ENCODE measurements at places on chromosomes 7 and 10.
A peak's percentile ranks its signal among the peaks of the same experiment; 100 is the strongest.

- no peak for DNase-seq
Observed at GRCh38 chr7:151968357-151968756, 12.1 kb downstream of the GALNTL5 start.

GRCh38 chr7:92755680-92756079 is 80.7 kb downstream of the CDK6 start:
- DNase-seq: no peak

DNA sequence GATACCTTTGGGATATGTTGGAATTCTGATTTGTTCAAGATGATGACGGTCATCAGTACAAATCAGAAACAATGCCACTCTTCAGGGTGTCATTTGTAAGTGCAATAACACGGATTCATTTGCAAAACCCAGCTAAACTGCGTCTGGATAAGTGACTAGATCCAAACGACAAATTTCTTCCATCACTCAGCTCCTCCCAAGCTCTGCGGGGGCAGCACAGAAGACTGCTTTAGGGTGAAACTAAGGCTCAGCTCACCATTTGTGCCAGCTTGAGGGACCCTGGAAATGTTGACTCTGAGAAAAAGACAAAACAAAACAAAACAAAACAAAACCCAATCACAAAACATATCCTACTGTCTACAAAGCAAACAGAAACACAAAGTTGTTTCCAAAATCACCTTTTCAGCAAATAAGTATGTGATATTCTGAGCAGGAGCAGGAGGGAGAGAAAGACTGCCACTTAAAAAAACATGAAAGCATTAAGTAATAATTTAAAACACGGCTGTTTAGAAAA is 8.0 kb downstream of the EVX1 start:
- DNase-seq: no peak

DNA sequence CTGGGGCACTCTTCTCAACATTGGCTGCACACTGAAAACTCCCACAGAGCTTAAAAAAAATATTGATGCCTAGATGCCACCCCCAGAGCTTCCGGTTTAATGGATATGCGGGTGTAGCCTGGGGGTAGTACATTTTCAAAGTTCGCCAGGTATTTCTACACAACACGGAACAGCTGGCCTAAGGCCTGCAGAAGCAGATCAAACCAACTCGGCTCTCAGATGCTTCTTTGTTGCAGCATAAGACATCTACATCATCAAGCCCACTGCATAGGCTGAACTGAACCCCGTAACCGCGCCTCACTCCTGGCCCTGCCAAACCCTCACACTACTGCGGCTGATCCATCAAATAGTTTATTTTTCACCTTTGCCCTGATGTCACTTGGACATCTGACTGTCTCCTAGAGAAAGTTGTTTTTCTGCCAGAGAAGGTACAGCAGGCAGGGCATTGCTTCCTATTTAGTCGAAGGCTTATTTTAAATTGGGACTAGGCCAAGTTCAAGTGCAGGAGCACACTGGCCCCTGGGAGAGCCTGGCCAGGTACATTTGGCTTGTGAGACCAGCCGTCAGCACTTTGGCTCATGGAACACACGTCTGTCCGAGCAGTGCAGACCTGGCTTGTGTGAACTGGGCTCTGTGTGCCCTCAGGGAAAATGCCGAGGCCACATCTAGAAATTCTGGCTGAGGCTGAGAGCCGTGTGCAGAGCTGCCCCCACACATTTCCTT is 113.3 kb downstream of the TACC2 start:
- no peak for DNase-seq

DNA sequence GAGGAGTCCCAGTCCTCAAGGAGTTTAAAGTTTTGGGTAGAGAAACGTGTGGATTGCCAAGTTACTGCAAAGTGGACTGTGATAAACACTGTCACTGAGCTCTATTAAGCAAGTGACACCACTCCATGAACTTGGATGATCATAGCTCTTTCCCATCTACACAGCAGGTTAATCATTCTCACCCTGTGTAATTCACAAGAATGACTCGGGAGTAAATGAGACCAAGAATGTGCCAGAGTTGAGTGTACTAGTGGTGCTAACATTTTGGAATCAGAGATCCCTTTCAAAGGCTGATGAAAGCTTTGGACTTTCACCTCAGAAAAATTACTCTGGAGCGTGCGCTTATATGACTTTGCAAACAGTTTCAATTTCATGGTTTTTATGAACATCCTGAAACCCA is 80.8 kb downstream of the RBM20 start:
- DNase-seq: no peak

DNA sequence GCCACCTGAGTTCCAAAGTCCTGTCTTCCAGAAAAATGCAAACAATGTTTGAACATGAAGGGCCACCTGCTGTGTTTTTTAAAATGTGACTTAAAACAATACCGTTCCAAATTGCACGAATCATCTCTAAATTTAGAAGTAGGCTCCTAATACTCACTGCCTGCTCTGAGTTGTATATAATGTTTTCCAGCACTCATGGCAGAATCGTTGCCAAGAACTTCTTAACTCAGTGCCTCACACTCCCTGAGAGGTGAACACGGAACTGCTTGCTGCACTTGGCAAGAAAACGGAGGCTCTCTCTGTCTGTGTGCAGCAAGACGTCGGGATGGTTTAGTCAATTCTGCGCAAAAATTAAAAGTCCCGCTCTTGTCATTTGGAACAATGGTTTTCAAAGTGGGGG is 757.3 kb upstream of the AUTS2 start:
- no peak for DNase-seq

GRCh38 chr10:21340331-21340730 is 185.2 kb downstream of the SKIDA1 start:
- DNase-seq: no peak

- no peak for DNase-seq
Observed at GRCh38 chr7:50768485-50769474, 13.9 kb downstream of the GRB10 start.

DNA sequence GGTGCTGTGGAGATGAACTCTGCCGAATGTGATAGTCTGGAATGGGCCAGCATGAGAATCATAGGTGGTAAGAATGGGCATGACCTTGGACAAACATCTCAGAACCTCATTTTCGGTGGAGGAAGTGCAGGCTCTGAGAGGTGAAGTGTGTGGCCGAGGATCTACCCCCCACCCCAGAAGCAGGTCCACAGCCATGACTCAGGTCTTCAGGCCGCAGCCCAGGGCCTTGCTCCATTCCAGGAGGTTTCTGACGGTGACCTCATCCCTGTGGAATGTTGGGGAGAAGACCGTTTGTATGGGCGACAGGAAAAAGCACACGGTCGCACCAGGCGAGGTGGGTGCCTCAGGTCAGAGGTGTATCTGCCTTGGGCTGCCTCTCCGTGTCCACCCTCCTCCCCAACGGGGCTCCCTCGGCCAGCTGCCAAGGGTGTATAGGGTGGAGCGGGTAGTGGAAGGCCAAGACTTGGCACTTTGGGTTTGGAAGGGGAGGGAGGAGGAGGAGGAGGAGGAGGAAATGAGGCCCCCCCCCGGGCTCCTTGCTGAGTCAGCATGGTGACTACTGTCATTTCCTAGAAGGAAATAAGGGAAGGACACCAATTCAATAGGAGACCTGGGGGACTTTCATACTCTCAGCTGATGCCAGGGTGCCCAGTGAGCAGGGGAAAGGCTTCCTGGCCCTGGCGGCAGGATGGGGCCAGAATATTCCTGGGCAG is 168.0 kb upstream of the RHEB start:
- no peak for DNase-seq

DNA sequence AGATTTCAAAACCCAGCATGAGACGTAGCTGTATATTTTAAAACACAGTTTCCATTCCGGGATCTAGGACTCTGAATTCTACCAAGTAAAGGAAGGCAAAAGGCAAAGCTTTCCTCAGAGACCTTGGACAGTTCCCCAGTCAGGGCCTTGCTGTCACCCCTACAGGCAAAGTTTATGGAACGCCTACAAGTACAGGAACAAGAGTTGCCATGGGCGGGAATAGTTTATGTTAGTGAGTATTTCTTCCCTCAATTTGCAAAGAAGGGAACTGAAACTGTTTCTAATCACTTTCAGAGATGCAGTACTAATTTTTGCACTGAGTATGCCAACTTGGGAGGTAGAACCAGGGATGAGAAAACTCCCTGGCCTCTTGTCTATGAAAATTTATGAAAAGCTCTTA is 68.2 kb upstream of the LRGUK start:
- peak; percentile 41 for DNase-seq

- peak; percentile 25 for DNase-seq
Observed at GRCh38 chr7:149846436-149847046, 8.4 kb downstream of the ZNF862 start.

DNA sequence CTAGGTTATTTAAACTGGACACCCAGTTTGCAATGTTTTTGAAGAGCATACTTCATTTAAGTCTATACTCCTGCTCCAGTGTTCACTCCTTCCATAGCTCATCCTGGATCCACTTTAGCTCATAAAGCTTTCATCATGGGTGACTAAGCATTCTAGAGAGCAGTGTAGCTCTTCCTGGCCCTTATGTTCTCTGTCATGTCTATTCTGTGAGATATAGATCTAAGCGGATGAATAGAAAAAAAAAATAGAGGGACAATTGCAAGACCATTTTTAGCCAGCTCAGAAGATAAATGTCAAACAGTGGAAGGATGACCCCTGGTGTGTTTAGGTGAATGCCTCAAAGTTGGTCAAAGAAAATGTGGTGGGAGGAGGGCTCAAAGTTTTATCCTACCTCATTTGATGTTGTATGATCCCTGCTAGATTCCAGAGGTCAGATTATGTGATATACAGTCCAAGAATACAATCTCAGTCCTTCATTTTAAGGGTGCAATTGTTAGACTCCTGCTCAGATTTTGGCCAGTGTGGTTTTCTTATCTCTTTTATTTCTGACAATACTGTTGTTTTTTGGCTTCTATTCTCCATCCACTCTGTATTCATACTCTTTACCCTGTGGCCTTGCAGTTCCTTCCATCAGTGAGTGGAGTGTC is 7.5 kb upstream of the HECW1 start:
- no peak for DNase-seq

DNA sequence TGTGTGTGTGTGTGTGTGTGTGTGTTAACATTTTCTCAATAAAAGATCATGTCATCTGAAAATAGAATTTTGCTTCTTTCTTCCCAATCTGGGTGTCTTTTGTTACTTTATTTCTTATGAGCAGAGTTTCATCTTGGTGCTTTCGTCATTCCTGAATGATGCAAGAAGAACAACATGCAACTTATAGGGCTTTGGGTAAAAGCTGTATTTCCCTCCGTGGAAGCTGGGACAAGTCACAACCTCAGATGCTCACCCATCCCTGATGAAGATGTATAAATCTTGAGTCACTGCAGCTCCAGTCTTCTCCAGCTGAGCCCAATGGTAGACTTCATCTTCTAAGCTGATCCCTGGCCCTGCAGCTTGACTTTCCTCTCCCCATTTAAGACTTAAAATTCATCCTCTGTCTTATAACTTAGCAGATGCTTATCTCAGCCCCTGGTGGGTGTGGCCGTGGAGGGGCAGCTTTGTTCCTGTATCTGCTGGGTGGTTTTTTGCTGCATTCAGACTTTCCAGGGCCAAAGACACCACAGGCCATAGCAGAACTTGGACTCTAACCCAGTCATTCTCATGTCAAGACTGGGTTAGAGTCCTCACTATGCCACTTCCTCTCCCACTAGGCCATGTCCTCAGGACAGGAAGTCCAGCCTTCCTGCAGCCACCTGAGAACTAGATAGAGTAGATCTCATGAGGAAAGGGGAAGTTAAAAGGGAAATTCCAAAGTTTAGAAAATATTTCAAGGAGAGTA is 356.4 kb downstream of the TNS3 start:
- DNase-seq: peak; percentile 78

DNA sequence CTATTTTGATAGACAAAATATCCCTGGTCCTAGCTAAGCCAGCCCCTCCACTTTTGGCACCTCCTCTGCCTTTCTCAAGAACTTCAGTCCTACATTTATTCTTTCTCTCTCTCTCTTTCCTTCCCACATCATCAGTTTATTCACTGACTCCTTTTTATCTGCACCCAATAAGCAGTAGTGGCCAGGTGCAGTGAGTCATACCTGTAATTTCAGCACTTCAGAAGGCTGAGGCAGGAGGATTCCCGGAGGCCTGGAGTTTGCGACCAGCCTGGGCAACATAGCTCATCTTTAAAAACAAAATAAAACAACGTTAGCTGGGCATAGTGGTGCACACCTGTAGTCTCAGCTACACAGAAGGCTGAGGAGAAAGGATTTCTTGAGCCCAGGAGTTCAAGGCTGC is 19.4 kb upstream of the NRP1 start:
- DNase-seq: no peak

DNA sequence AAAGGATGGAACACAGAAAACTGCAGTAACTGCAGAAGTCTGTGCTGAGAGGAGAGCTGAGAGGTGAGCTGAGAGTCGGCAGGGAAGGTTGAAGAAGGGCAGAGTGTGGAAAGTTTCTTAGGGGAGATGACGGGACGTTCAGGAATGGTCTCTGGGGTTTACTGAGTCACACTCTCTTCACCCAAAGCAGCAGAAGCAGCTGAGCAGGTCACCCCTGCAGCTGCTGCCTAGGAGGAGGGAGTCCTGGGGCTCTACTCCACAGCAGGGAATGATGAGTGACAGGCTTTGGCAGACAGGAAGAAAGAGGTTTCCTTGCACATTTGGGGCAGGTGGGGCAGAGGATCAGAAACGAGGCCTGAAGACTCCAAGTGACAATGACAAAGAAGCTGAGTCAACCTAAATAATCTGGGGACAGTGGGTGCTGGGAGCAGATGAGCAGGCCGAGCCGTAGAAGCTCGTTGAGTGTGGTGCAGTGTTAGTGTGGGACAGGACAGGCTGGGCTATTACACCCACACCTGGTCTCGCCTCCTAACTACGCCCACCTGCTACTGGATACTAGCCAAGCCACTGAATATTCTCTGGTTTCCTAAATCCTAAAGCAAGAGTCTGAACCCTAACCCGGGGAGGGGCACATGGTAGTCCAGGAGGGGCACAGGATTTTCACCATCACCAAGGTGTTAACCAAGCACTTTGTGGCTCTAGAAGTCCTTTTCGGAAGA is 24.9 kb downstream of the BEND7 start:
- no peak for DNase-seq

- DNase-seq: peak; percentile 46
Observed at GRCh38 chr7:24812305-24812945, 55.2 kb upstream of the GSDME start.

- DNase-seq: no peak
Observed at GRCh38 chr7:153939177-153939576, 113.0 kb upstream of the DPP6 start.

DNA sequence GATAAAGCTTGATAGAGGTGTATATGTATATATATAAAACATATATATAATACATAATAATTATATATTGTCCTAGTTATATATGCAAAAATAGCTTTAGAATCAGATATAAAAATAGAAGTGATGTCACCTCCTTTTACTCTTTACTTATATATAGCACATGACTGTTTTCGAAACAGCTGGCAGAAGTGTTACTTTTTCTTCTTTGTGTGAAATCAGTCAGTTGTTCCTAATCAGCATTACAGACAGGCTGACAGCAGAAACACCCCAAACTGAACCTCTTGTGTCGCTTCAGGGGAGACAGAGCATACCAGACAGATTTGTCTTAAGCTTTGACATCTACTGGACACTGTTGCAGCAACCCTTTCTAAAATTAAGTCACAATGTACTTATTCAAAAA is 684.9 kb upstream of the CELF2 start:
- no peak for DNase-seq

DNA sequence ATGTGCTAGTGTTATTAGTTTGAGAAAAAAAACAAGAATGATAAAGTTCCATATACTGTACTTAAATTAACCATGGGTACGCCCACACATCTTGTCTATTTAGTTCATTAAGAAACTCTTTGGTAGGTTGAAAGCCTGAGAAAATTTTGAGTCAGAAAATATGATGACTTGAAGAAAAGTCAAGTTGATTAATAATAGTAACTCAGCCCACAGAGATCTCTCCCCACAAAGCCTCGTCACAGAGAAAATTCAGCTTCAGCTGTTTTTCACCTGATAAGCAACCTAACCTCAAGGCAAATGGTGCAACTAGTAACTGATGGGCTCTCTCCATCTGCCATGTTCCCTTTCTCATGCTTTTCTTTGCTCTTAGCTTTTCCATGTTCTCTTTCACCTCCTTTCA is 1021.6 kb downstream of the GATA3 start:
- DNase-seq: no peak

Data from inflammatory macrophage treated with lipopolysaccharide for 4 hours (primary cell).